ENCODE measurements at places on chromosomes 12 and 14.
A peak's percentile ranks its signal among the peaks of the same experiment; 100 is the strongest.

DNA sequence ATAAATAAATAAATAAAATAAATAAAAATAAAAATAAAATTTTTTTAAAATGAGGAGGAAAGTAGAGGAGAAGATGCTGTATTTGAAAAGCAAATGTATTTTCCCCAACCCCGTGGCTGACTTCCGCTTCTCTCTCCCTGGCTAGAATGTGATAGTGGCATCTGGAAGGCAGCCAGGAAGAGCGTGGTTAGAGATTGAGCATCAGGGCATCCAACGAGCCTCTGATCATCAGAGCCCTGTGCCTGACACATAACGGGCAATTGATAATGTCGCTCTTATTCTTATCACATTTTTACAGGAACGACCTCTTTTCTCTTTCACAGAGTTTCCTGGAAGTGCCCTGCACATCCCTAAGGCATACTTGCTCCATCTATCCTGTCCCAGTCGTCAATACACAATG, 496.9 kb upstream of the TMEM132C start:
- DNase-seq: no peak

- peak; percentile 56 for DNase-seq
Measured at GRCh38 chr12:7108796-7109571, at the start of gene C1RL. Gene C1RL (minus strand): TSS chr12:7109214. CDS start chr12:7109180, 34 bp downstream.

- no peak for DNase-seq
Measured at GRCh38 chr14:96104469-96105057, 65.4 kb downstream of the C14orf132 start.

- DNase-seq: no peak
Measured at GRCh38 chr12:57813111-57813970, 5.2 kb downstream of the AVIL start.

DNA sequence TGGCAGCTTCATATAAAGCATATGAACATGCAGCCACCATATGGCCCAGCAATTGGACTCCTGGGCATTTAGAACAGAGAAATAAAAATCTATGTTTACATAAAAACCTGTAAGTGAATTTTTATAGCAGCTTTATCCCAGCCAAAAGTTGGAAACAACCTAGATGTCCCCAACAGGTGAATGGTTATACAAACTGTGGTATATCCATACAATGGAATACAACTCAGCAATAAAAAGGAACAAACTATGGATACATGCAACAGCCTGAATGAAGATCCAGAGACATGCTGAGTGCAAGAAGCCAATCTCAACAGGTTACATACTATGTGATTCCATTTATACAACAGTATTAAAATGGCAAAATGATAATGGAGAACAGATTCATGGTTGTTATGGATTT, 3.7 kb downstream of the TMTC1 start:
- DNase-seq: no peak

- DNase-seq: no peak
Measured at GRCh38 chr12:54700301-54700700, 52.1 kb upstream of the DCD start.

DNA sequence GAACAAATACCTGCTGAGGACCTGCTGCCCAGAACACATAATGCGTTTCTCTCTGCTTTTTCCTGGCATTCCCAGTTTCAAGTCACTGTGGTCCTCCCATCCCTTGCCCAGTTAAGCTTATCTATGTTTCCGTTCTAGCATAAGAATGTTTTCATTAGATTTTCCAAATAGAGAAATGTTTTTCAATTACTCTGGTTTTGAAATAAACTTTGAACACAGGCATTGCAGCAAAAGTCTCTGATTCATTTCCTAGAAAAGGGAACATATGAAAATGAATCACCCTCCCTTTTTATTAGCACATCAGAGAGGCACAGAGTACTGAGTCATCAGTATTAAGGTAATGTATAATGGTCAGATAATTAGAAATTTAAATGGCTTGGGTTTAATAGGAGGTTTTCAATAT, 201.1 kb upstream of the TMEM260 start:
- DNase-seq: no peak

GRCh38 chr14:32784405-32784804, 154.3 kb upstream of the NPAS3 start:
- DNase-seq: no peak

DNA sequence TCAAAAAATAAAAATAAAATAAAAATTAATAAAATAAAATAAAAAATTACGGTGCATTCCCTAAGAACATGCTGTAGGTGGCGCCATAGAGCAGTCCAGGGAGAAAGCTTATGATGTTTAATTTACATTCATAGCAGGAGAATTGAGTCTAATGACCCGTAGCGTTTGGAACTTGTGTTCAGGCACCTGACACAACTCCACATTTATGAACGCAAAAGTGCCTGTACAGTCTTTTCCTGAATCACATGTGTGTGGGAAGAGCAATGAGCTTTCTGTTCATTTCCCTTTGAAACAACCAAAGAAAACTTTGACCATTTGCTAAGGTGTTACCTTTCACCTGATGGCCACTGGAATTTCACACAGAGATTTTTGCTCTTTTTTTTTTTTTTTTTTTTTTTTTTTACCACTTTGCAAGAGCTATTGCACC, 60.6 kb upstream of the KCNA1 start:
- no peak for DNase-seq

GRCh38 chr14:91329486-91330014, 85.0 kb upstream of the GPR68 start:
- no peak for DNase-seq

DNA sequence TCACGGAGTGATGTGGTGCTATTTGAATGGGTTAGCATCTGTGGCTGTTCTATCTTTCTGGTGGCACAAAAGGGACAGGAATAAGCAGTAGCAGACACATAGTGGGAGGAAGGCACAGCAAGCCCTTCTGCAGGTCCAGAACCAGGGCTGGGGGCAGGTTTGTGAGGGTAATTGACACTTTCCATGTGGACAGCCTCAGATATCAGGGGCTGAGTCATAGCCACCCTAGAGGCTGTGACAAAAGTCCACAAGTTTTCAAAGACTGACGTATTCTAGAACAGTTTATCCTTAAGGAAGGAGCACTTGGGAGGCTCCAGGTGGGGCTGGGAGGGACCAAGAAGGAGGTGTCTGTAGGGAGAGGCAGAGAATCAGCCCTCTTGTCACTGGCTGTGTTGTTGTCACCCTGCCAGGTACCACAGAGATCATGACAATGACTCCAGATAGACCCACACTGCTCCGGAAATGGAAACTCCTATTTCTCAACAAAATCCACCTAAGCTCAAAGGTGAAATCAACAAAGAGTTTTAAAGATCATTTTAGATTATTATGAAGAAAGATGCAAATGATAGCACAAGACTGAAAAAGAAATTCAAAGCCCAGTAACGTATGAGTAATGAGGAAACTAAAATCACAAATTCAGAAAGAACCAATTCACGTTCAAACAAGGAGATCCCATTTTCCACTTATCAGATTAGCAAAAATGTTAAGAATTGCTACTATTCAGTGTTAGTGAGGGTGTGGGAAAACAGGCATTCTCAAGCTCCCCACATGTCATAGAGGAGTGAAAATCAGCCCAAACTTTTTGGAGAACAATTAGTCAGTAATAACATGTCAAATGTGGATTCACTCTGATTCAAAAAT, 48.3 kb downstream of the NFKBIA start:
- DNase-seq: no peak

DNA sequence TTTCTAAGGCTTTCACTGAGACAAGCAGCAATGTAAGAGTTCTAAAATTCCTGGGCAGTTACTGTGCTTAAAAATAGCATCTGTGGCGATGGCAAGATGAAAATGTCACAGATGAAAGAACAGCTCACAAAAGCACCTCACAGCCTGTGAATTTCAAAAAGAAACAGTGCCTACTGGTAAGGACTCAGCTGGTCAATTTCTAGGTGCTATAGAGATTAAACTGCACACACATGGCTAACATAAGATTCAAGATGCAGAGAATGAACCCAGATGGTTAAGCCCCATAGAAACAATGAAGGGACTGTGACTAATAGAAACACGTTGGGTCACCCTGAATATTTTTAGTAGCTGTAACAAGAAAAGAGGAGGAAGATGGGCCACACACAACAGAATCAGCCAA, 12.0 kb upstream of the IL26 start:
- no peak for DNase-seq

GRCh38 chr14:98382662-98383061, 889.3 kb downstream of the BCL11B start:
- DNase-seq: no peak

DNA sequence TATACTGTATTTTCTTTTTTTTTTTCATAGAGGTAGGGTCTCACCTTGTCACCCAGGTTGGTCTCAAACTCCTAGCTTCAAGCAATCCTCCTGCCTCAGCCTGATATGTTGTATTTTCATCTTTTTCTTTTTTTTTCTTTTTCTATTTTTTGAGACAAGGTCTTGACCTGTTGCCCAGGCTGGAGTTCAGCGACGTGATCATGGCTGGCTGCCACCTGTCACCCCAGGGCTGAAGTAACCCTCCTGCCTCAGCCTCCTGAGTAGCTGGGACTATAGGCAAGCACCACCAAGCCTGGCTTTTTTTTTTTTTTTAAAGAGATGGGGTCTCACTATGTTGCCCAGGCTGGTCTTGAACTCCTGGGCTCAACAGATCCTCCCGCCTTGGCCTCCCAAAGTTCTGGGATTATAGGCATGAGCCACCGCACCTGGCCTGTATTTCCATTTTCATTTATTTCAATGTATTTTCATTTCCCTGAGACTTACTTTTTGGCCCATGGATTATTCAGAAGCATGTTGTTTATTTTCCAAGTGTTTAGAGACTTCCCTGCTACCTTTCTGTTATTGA, 16.2 kb upstream of the ARF6 start:
- DNase-seq: no peak

- DNase-seq: peak; percentile 40
Measured at GRCh38 chr14:67515386-67516079, 17.6 kb upstream of the PLEKHH1 start.

GRCh38 chr14:99118946-99119345, 153.1 kb downstream of the BCL11B start:
- DNase-seq: no peak

- DNase-seq: no peak
Measured at GRCh38 chr14:105882626-105883025, 356.2 kb downstream of the TMEM121 start.

DNA sequence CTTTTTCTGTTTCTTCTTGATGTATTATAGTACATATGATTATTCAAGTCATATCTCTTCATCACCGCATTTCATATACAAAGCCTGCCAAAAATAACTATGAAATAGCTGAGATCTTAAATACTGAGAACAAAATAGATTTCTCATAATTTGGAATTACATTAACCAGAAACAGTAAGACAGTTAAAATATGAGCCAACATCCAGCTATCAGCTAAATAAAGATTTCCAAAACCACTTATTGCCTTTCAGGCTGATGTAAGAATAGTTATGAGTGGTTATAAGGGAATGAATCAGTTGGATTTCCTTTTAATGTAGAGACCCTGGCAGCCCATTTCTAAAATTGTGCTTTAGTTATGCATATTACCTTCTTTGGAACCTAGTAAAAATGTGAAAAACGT, 47.4 kb downstream of the TMEM117 start:
- DNase-seq: no peak

GRCh38 chr14:100524933-100525243, 62.3 kb downstream of the BEGAIN start:
- no peak for DNase-seq

- DNase-seq: no peak
Measured at GRCh38 chr14:62076368-62076767, 314.1 kb downstream of the SNAPC1 start.

GRCh38 chr12:20757-21156, 45.8 kb upstream of the IQSEC3 start:
- no peak for DNase-seq

- DNase-seq: no peak
Measured at GRCh38 chr14:70148911-70149595, 39.7 kb downstream of the SLC8A3 start.

DNA sequence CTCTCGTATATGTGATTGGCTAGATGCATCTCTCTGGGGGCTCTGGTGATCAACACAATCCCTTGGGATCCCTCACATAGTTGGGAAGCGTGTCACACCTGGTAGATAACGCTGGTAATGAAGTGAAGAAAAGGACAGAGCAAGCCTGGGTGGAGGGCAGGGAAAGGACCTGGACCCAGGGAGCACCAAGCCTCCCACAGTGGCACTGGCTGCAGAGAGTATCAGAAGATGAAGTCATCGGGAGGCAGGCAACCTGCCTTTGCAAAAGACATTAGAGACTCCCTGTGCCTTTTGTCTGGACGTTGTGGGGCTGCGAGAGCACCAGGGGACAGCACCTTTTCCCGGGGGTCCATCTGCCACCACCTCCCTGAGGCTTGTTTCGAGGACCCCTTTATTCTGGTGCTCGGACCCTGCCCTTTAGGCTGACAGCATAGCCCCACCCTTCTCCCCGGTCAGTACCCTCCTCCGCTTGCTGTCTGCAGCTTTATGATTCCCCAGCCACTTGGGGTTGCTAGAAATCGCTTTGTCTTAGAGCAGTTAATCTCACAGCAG, 116.4 kb downstream of the EML1 start:
- DNase-seq: no peak

DNA sequence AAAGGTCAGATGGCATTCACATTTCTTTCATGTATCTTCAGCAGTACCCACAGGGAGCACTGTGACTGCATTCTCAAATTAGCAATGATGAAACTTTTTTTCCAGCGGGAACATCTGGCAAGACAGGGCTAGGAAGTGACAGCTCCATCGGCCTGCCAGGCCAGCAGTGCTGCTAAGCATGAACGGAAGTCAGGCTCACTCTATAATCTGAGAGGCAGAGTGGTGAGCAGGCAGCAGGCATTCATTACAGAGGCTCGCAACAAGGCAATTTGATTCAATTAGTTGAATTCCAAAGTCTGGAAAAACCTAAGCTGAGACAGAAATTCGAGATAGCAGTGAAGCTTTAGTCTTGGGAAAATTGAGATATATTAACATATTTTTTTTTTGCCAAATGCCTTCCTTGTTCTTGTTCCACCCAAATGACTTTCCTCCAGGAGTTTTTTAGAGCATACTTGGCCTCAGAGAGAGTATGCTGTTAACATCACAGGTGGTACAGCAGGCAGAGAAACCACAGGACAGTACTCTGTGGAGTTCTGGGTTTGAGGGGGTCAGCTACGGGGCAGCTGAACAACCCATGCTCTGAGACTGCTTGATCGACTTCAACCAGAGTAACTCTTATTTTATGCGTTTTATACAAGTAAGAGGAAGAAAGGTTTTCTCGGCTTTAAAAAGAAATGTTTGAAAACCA, 414.9 kb downstream of the APAF1 start:
- DNase-seq: no peak

- no peak for DNase-seq
Measured at GRCh38 chr12:5203274-5203673, 159.6 kb downstream of the KCNA5 start.
